Germinal center (tissue), 1 donor: ENCODE measurements at places on chromosomes 6 and 20.

DNA sequence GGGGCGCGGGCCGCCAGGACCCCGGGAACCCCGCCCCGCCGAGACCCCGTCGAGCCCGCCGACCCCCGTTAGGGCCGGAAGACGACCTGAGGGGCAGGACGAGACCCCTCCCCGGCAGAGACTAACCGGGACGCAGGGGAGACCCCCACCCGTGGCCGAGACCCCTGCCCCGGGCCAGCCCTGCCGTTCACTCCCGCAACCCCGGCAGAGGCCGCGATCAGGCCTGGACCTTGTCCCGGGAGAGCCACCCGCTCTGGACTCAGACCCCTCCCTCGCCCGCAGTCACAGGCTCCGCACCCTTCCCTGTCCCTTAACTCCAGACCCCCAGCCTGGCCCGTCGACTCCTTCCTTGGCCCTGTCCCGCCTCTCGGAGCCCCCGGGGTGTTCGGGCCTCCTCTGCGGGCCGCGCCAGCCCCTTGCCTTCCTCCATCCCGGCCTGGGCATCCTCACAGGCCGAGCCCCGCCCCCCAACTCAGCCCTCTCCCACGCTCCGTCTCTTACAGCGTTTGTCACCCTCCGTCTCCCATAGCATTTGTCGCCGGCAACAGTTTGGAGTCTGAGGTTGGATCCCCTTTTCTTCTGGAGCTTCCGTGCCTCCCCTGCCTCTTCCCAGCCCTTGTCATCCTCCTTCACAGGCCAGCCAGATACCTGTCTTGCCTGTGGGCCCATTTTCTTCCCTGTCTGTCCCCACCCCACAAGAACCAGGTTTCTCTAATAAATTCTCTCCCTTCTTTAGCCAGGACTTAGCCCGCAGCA, 569 bp downstream of the TCEA2 start:
- no peak for DNase-seq

- no peak for DNase-seq
Observed at GRCh38 chr6:84280639-84281038, 53.2 kb upstream of the CEP162 start.

- DNase-seq: no peak
Observed at GRCh38 chr6:2029130-2029794, 216.1 kb downstream of the GMDS start.

- DNase-seq: no peak
Observed at GRCh38 chr6:136826216-136826615, 3.8 kb downstream of the PEX7 start.

- DNase-seq: no peak
Observed at GRCh38 chr6:126650931-126651330, 311.0 kb downstream of the CENPW start.

DNA sequence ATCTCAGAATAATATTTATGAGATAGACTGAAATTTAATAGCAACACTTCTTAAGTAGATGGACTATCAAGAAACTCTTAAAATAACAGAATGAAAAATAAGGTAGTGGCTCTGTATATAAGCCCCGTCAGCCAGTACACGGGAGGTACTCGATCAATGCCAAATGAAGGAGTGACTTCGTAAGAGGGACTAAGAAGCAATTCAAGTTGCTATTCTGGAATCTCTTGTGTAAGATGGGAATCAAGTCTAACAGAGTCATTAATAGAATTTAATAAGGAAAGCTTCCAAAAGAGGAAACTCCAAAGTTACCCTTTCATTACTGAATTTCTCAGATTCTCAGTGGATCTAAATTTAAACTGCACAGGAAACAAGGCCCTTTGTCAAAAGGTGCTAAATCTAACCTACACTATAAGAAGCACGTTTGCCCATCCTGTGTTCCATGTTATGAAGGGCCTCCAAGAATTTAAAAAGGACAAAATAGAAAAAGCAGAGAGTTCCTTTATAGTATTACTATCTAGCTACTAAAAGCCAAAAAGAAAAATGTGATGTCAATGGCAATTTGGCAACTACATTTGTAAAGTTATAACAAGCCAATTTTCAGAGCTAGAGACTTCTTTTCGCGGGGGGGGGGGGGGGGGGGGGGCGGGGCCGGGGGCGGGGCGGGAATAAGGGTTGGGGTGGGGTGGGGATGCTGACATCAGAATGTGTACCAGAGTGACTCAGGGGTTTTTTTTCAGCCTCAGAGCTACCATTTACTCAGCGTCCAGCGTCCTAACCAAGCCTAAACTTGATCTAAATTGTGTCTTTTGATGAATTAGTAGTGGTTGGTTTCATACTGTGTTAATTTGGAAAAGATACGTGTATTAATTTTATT, 200.6 kb downstream of the GMPR start:
- no peak for DNase-seq

DNA sequence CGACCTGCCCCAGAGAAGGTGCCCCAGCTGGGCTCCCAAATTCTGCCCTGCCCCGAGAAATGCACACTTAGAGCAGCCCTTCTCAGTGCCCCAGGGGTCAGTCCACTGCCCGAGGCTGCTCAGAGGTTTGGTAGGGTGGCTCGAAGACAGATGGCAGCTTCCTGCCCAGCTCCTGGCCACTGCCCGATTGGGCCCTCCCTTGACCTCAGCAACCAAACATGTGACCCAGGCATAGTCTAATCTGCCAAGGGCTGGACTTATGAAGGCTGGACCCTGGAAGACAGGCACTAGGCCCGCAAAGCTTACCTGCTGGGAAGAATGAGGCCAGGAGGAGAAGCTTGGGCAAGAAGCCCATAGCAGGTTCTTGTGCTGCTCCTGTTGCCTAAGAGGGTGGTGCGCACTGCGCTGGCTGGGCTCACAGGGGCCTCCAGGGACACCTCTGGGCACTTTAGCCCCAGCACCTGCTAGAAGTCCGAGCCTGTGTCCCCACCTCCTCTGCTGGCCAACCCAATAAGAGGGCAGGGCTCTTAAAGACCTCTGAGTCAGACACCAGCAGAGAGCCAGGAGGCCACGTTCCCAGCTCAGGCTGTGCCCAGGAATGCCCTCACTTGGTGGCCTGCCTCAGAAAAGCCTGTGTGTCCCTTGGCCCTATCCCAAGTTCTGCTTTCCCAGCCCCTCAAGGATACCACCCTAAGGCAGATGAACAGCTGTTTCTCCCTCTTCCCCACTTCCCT, 5.5 kb downstream of the SIGLEC1 start:
- DNase-seq: no peak

DNA sequence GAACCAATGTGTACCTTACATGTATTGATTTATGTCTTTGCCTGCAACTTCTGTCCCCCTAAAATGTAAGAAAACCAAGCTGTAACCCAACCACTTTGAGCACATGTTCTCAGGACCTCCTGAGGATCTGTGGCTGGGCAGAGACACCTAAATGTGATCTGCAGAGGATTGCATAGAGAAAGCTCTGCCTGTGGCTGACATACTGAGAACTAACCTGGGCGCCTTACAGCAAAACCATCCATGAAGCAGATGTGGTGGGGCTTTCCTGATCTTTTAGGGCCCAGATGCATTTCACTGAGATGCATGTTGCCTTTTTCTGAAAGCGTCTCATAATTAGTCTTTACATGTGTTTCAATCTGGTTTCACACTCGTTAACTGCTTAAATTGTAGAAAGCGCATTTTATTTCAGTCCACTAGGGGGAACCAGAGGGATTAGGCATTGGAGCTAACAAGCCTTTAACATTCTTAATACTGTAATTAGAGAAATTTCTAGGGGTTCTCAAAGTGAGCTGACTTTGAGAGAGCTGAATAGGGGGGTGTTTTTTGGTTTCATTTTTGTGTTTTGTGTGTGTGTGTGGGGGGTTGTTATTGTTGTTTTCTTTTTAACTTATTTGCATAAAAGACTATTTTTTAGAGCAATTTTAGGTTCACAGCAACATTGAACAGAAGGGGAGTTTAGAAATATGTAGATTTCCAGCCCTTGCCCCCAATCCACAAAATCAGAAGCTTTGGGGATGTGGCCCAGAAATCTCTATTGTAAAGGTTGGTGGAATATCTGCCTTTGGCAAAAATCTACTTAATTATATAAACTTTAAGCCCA, 50.9 kb upstream of the FAM184A start:
- peak; percentile 50 for DNase-seq

DNA sequence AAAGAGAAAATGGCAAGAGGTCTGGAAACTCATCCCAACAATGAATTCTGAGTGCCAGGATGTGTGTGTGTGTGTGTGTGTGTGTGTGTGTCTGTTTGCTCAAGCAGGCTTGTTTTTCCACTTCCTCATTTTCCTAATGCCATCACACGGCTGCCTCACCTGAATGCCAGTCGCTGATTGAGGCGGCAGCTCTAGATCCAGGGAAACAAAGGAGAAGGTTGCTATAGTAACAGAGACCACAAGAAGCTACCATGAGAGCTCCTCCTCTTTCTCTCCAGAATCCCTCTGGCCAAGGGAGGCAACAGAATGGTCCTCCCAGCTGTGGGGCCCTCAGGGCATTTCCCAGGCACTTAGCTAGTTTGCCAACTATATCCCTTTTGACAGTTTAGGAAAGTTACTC, 241.1 kb upstream of the TSHZ2 start:
- no peak for DNase-seq
